ENCODE measurements at places on chromosomes 3 and 15. TPM values are rescaled to one million over a fixed set of nuclear protein-coding genes. Genes with fewer than 3 reads are reported as not detected.

Gene APBA2
- total RNA-seq = 9.9 TPM

Gene P2RY14
- 15.4 TPM for total RNA-seq

Gene CCDC39
- not detected for total RNA-seq

Gene RASL12
- 2.8 TPM for total RNA-seq

Gene EBLN2
- total RNA-seq = 3.2 TPM

Gene KLHL6
- 2.7 TPM for total RNA-seq

Gene WNT5A
- 32.6 TPM for total RNA-seq

Gene SEMA3B
- 2.5 TPM for total RNA-seq

Gene LIPH
- total RNA-seq = 11.3 TPM

Gene SLC12A8
- 9.9 TPM for total RNA-seq

Gene ANO10
- total RNA-seq = 22.3 TPM

Gene XIRP1
- total RNA-seq = not detected

Gene ISLR2
- total RNA-seq = not detected

Gene ADCY5
- total RNA-seq = 3.3 TPM

Gene CCR4
- total RNA-seq = 0.94 TPM

Gene HOMER2
- total RNA-seq = 39.4 TPM

Gene GPR62
- 0.09 TPM for total RNA-seq

Gene ASB14
- total RNA-seq = not detected

Gene CCDC33
- not detected for total RNA-seq

Gene GTPBP8
- total RNA-seq = 21.7 TPM

Gene CMTM8
- total RNA-seq = 4.7 TPM

Gene XPC
- 33.5 TPM for total RNA-seq

Gene FBLN2
- total RNA-seq = 39.1 TPM

Gene SRGAP3
- total RNA-seq = 4.0 TPM

Gene INSYN1
- 17.2 TPM for total RNA-seq

Gene LRRK1
- 9.6 TPM for total RNA-seq

Gene TIGIT
- 0.76 TPM for total RNA-seq

Gene GHRL
- total RNA-seq = 1.5 TPM

Gene CD200R1
- 3.1 TPM for total RNA-seq

Gene ACAD9
- total RNA-seq = 41.3 TPM

Gene MOBP
- not detected for total RNA-seq

Gene C3orf20
- not detected for total RNA-seq

Gene CELF6
- total RNA-seq = not detected

Gene CTXND1
- total RNA-seq = not detected

Gene RTP1
- not detected for total RNA-seq

Gene GUCA1C
- not detected for total RNA-seq

Gene NR1I2
- total RNA-seq = not detected

Gene CTDSPL
- total RNA-seq = 20.7 TPM

Gene FBXL22
- 1.4 TPM for total RNA-seq

Gene RBM15B
- 26.3 TPM for total RNA-seq

Gene ATP8B4
- total RNA-seq = 0.97 TPM

Gene MCTP2
- total RNA-seq = 29.9 TPM

Gene CPN2
- total RNA-seq = not detected

Gene KNL1
- 17.3 TPM for total RNA-seq

Gene NAALADL2
- 0.85 TPM for total RNA-seq

Gene ANKRD34C
- total RNA-seq = not detected

Gene FAM174B
- 11.7 TPM for total RNA-seq

Gene ISLR
- 0.91 TPM for total RNA-seq

Gene DNAH1
- 1.3 TPM for total RNA-seq

Gene SUCNR1
- total RNA-seq = not detected

Gene CCR3
- total RNA-seq = not detected

Gene C3orf70
- 8.6 TPM for total RNA-seq

Data from esophagus squamous epithelium (tissue), 5 donors.